Activated CD4-positive, alpha-beta T cell treated with anti-CD3 and anti-CD28 coated beads, Interleukin-2, amount 50 U/mL, for 1 hour (primary cell): ENCODE measurements at places on chromosomes 5 and 9.

DNA sequence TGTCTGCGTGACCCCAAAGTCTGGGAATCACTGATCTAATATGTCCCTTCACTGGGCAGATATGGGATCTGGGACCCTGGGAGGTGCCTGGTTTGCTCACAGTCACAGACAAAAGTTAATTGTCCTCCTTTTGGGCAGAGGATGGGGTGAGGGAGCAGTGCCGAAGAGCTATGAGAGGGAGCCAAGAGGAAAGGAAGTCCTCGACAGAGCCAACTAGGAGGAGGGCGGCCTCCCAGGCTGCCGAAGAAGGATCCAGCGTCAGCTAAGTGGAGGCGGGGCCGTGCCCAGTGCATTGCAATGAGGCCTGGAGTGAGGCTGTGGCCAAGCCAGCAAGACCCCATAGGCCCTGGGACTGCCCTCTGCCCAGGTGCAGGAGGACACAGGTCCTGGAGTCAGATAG lies 11.4 kb downstream of the AIF1L start:
- DNase-seq: no peak

DNA sequence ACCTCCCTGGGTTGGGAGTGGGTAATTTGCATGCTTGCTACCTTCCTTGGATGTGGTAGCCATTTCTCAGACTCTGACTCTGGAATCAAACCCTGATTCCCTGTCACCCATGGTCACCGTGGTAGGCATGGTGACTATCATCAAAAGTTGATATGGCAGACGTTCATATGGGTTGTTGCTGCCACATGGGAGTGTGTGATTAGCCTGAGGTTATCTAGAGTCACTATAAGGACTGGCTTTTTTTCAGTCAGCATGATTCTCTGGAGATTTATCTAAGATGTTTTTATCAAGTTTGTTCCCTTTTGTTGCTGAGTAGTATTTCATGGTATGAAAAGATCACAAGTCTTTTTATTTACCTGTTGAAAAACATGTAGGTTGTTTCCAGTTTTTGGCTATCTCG lies 7.0 kb downstream of the RCL1 start:
- no peak for DNase-seq

DNA sequence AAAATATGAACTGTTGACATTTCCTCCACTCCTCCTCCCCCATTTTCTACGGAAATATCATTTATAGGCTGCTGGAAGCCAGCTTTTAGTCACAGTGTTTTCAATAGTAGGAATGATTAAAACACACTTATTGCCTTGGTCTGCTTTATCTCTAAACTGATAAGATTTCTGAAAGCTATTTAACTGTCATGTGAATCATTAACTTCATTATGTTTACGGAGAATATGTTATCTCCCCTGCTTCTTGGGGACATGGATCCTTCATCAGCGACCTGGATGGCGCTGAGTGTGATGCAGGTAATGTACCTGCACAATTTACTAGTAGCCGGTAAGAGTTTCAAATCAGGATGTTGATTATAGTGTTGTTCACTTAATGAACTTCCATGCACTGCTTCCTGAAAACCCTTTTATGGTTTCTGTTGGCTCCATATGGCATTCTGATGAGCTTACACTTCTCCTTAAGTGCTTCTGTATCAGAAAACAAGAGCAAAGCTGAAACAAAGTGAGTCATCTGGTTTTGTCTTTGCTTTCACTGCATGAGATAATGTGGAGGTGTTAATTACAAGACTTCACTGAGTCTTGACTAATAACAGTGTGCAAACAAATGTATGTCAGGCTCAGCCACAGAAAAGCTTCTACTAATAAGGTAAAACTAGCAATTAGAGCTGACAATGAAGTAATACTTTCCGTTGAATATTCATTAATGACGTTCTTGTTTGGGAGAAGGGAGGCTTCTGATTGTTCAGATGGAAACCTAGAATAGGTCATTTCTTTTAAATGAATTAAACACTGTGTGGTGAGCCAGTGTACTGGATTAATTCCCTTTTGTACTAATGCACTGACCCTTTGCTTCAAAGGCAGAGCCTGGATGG lies 162.4 kb upstream of the ZNF608 start:
- no peak for DNase-seq

DNA sequence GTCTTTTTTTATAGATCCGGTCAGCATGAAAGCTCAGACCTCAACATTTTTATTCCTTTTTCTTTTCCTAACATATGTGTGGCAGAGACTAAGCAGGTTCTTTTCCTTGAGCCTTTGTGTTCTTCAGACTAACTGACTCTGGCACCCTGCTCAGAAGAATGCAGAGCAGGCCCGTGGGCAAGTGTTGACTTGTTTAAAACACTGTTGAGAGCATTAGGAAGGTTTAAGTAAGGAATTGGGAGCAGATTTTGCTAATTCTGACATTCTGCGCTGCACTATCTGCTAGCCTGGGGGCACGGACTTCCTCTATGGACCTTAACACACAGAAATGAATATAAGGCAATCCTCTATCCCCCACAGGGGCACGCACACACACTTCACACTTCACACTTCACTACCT lies 182.5 kb upstream of the PIK3R1 start:
- DNase-seq: no peak

DNA sequence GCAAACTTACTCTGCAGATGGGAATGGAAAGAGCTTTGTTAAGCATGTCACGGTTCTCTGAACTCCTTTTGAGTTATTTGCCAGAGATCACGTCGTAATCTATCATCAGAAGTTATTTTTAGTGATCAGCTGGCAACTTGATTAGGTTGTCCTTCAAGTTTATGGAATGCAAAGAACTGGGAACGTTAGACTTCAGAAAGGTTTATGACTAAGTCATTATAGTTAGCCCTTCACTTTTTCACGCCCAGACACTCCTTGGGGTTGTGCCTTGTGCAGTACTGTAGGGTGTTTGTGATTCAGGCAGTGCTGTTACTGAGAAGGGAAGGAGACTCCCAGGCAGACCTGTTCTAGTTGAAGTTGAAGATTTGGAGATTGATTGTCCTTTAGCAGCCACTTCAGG lies 26.8 kb upstream of the PHF2 start:
- DNase-seq: no peak

GRCh38 chr5:111337133-111337532 lies 112.9 kb downstream of the CAMK4 start:
- DNase-seq: no peak

- DNase-seq: no peak
Observed at GRCh38 chr5:180898621-180899246, at the start of gene BTNL8. Gene BTNL8 (plus strand): TSS chr5:180899159. CDS start chr5:180899311, 152 bp downstream.

DNA sequence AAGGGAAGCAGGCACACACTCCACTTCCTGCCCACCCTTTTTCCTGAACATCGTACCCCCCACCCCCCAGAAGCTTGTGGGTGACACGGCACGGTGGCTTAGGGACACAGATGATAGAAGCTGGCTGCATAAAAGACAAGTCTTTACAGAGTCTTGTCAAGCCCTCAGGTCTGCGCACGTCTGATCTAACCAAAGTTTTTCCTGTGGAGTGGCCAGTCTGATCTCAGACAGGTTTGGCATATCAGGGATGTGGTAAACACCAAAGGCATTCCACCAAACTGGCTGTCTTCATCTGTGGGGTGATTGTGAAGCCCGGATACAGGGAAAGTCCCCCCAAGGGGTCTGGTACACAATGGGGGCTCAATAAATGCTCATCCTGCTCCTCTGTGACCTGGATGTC lies 50.0 kb downstream of the CRB2 start:
- no peak for DNase-seq

- no peak for DNase-seq
Observed at GRCh38 chr5:151647320-151647861, 39.3 kb downstream of the SPARC start.

- no peak for DNase-seq
Observed at GRCh38 chr5:62309107-62309506, 3.1 kb downstream of the KIF2A start.

GRCh38 chr5:58318468-58318867 lies 141.4 kb downstream of the PLK2 start:
- no peak for DNase-seq

DNA sequence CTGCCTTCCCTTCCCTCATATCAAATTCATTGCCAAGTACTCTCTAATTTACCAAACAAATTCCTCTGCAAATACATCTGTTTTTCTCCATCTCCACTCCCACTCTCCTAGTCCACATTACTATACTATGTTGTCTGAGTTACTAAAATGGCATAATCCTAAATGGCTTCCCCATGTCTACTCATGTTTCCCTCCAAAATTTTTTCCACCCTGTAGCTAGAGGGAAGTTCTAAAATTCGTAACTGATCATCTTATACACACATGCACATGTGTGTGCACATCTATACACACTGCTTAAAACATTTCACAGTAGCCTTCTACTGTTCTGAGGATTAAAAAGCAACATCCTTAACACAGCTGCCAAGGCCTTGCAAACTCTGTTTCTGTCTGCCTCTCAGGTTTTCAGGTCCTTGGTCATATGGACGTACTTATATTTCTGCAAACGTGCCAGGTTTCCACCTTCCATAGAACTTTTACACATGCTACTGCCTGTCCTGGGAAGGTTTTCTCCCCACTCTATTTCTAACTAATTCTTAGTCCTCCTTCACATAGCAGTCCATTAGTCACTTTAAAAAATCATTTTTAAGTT lies 140.6 kb downstream of the LURAP1L start:
- no peak for DNase-seq

DNA sequence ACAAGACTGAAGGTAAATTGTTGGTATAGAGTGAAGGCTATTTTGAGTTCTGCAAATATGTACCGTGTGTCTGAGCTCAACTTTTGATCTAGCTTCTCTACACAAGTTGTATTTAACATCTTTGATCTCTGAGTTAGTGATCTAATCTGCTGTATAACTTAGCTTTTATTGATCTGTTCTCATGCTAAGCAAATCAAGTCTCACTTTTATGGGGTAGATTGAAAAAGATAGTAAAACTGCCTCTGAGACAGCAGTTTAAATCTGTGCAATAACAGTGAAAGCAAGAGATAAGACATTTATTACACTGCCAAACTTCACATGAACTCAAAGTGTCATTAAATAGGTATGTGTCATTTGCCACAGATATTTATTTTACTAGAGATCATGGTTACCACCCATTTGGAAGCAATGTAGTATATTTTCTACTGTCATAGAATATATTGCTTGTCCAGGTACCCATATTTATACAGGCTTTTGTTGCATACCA lies 477.3 kb downstream of the ISL1 start:
- no peak for DNase-seq

DNA sequence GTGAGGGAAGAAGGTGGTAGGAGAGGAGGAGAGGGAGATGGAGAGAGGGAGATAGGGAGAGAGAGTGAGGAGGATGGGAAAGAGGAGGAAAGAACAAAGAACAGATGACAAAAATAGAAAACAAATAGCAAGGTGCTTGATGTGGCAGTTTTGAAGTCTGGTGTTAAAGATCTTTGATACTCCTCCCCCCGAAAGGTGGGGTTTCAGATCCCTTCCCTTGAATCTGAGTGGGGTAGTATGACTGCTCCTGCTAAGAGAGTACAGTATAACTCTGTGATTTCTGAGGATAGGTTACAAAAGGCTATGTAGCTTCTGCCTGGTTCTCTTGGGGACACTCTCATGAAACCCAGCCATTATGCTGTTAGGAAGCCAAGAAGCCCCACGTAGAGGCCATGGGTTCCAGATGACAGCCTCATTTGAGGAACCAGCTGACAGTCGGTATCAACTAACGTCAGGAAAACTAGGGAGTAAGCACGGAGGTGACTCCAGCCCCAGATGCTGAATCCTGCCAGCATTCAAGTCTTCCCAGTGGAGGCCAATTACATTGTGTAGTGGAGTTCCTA lies 102.1 kb downstream of the FANCC start:
- no peak for DNase-seq

DNA sequence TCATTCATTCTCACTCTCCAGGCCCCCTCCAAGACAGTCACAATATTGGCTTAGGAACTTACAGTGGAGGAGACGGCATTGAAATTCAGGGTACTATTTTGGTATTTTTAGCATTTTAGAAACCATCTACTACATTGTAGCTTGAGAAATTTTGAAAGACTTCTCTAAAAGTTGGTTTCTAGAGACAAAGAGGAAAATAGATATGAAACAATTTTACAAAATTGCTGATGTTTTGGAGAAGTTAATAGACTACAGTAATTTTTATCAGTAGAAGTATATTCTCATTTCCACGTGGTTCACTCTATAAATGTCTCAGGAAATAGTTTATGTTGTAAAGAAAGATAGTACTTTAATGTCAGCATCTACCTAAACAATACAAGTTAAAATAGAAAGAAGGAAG lies 63.2 kb upstream of the ZSWIM6 start:
- DNase-seq: no peak

DNA sequence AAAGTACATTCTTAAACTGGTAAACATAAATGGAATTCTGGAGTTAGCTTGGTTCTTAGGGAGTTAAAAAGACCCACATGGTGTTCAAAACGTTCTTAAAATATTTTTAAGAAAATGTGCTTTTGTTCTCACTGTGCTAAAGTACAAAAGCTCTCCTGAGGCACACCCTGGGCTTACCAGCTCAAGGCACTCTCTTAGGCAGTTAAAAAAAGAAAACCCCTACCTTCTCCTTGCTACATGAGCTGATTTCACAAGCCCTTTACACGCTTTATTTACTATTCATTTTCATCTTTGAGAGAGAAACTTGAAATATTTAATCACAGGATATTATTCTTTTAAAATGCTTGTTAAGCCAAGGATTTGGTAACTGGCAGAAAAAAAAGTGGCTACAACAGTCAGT lies 723.3 kb upstream of the GRAMD2B start:
- no peak for DNase-seq

DNA sequence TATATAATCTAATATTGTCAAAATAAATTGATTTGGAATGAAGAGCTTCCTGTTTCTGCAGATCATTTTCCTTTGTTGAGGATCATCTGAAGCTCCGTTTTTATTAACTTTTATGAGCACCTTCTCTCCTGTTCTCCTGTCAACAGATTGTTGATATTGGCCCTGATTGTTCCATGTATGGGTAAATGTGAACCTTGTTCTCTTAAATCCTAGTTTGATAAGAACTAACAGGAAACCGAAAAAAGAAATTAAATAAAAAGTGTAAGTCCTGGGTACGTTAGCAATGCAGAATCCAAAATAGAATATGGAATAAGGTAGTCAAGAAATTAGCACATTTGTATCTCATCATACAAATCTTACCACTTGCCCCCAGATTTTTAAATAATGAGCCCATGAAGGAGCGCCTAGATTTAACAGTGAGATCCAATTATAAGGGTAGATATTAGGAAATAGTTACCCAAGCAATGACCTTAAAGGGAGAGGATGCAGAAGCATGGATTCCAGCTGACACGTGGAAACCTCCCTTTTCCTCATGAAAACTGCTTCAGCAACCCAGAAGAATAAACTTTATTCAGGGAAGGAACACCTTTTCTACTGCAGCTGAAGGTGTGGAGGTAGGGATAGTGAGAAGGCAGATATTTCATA lies 80.8 kb upstream of the PIK3R1 start:
- DNase-seq: no peak

GRCh38 chr5:168988699-168989098 lies 312.2 kb downstream of the SLIT3 start:
- no peak for DNase-seq

GRCh38 chr9:119083673-119084072 lies 285.6 kb downstream of the BRINP1 start:
- DNase-seq: no peak

DNA sequence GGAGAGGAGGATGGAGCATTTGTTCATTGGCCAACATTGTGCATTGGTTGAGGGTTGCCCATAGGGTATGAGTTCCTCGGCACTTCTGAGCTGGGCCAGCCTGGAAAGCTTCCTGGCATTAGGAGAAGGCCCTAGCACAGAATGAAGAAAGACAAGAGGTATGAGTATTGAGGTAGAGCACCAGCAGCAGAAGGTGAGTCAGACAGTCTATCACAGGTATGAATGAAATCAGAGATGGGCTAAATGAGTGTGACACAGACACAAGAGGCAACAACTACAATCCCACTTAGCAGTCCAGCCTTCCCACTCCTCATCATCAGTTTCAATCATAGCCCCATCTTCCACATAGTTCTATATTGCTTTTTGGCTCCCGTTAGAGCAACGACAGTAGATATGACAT lies 25.4 kb upstream of the TGFBR1 start:
- no peak for DNase-seq
